ENCODE measurements at places on chromosomes 12 and 14.

DNA sequence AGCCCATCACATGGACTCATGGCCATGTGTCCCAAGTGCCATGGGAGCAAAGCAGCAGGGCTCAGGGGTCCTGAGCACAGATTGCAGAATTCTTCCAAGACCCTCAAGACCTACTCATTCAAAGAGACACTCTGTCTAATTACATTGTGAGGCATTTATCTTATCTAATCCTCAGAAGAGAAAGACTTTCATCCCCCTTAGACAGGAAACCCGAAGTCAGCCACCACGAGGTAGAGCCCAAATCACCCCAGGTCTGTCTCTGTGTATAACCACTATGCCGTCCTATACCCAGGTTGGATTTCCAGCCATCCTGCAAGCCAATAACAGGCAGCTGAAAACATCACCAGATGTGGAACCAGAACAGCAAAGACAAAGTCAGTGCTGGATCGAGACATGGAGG lies 8.9 kb upstream of the BCL11B start:
- no peak for DNase-seq

DNA sequence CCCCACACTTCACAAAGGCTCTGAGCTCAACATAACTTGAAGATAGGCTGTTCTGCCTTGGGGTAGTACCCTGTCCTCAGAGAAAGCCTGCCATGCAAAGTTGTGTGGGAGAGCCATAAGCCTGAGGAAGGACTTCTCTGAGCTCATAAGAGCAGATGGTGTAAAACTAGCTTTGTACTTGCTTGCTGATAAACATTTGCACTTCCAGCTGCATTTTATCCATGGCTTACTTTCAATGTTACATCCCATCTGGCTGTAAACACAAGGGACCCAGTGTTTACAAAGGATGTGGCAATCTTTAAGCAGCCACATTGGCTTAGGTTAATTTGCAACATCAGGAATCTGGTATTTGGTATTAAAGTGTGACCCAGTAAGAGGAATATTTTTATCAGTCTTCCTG lies 258.1 kb downstream of the IPO8 start:
- DNase-seq = peak; percentile 23

DNA sequence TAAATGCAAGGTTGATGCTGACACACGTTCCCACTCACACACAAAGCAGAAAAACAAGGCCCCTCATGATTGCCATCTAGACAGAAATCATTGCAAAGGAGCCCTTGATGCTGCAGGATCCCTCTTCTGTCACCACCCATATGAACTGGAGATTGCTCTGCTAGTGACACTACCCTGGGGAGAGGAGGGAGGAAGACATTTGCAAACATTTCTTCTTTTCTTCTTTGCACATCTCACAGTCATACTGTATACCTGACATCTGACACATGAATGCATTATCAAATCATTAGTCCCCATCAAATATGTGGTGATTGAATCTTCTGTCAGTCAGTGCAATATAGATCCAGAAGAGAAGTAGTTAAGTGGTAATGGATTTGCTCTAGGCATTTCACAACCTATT lies 208.5 kb upstream of the E2F7 start:
- DNase-seq = peak; percentile 18

DNA sequence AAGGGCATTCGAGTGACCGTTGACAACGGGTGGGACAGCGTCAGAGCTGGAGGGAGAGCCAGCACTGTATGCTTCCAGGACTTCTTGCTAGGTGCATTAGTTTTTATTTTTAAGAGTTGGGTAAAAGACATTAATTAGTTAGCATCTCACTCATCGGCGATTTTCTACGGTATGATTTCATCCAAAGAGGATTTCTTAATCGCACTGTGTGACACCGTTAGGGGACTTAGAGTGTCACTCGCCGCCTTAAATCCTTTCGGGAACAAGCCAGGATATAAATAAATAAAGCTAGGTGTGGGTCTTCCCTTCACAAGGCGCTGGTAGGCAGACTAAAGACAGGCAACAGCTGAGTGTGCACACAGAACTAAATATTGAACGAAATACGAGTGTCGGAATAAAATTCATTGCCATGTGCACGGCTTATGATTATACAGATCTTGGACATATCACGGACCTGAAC lies 869 bp upstream of the NOVA1 start:
- no peak for DNase-seq

- no peak for DNase-seq
Observed at GRCh38 chr12:121653999-121654398, 15.5 kb downstream of the MORN3 start.

DNA sequence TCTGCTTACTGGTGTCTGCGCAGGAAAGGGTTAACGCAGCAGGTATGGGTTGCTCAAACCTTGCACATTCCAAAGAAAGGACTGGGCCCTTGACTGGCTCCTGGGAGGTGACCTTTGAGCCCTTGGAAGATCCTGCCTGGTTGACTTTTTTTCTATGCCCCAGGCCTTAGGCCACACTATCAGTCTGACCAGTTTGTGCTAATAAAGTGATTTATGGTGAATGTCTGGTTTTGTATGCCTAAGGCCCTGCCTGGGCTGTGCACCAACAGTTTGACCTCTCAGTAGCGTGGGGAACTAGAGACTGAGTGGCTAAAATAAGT lies 61.4 kb upstream of the SCN8A start:
- no peak for DNase-seq

- no peak for DNase-seq
Observed at GRCh38 chr12:47281667-47282171, 202.0 kb upstream of the AMIGO2 start.

- no peak for DNase-seq
Observed at GRCh38 chr12:43015090-43015737, 425.7 kb upstream of the PRICKLE1 start.

DNA sequence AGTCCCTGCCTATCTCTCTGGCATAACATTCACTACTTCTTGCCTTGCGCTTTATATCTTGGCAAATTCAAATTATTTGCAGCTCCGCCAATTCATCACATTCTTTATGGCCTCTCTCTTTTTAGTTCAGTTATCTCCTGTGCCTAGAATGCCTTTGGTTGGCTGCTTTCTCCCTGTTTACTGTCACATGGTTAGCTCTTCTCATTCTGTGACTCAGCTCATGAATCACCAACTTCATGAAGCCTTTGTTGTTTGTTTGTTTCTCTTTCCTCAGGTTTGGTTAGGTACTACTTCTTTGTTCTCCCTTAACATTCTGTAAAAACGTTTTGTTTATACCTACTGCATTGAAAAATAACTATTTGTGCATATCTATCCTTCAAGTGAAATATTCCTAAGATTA lies 376.5 kb upstream of the GARIN6 start:
- DNase-seq = no peak

GRCh38 chr14:96413526-96413925 lies 21.6 kb downstream of the AK7 start:
- DNase-seq = no peak

DNA sequence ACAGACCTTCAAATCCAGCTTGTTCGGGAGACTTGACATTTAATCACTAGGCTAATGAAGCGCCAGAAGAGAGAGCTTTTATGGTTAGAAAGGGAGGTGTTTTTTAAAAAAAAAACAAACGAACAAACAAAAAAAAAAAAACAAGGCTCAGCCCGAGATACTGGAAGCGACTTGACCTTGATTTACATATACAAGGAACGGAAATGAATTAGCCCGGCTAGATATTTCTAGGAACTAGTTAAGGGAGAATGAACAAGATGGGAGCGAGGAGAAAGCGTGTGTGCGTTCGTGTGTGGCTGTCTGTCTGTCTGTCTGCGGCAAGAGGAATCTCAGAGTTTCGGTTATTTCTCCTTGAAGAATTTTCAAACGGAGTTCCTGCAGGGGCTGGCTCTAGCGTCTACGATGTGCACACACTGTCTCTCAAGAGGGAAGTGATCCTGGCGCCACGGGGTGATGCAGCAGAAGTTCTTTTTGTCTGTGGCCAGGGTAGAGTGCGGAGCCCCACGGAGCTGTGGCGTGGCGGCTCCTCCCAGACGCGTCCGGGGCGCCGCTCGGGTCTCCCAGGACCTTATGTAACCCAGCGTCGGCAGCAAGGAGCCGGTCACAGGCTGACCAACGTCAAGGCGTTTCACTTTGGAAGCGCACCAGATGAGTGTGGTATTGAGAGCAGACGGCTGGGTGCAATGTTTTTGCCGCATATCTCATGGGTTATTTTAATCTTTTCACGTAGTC lies 18.8 kb downstream of the SOCS2 start:
- DNase-seq = peak; percentile 82

DNA sequence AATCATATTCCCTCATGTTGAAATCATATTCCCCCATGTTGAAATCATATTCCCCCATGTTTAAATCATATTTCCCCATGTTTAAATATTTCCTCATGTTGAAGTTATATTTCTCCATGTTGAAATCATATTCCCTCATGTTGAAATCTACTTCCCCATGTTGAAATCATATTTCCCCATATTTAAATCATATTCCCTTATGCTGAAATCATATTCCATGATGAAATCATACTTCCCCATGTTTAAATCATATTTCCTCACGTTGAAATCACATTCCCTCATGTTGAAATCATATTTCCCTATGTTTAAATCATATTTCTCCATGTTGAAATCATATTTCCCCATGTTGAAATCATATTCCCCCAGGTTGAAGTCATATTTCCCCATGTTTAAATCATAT lies 34.6 kb upstream of the ADGRD1 start:
- no peak for DNase-seq

- DNase-seq = no peak
Observed at GRCh38 chr14:24052656-24053547, 1.1 kb downstream of the CARMIL3 start.

DNA sequence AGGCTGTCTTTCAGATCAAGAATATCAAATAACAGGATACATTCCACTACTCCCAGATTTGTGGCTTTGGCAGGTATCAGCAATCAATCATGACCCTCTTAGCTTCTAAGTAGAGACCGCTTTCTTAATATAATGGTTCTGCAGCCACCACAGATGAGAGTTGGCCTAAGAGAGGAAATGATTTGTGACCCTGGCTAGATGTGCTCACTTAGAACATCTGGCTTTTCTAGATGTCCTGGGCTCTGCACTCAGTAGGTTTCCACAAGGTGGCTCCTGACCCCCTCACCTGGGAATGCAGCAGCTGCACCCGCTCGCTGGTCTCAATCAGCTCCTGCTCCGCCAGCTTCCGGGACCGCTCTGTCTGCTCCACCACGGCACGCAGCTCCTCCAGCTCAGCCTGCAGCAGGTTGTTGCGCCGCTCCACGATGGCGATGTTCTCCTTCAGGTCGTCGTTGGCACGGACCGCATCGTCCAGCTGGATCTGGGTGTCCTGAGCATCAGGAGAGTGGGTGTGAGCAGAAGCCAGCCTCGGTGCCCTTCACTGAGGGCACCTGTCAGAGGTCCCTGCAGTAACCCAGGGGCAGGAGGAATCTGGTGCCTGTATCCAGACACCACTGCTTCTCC lies 8.9 kb downstream of the CMTM5 start:
- no peak for DNase-seq

- DNase-seq = no peak
Observed at GRCh38 chr14:85461432-85462133, 68.4 kb upstream of the FLRT2 start.

GRCh38 chr14:96121660-96122395 lies 82.7 kb downstream of the C14orf132 start:
- no peak for DNase-seq

DNA sequence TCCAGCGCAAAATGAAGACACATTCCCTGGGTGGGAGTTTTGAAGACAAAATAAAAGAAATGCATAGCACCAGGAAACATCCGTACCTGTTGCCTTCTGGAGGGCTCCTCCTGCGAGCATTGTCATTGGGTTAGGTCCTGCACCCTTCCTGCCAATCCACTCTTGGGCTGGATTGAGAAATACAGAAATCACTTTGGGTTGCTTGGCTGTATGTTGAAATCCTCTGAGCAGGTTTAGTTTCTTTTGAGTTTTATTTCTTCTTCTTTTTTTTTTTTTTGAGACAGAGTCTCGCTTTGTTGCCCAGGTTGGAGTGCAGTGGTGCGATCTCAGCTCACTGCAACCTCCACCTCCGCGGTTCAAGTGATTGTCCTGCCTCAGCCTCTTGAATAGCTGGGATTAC lies 67.6 kb downstream of the ARF6 start:
- no peak for DNase-seq

GRCh38 chr14:68632054-68632895 lies 160.6 kb downstream of the ZFP36L1 start:
- DNase-seq = no peak

DNA sequence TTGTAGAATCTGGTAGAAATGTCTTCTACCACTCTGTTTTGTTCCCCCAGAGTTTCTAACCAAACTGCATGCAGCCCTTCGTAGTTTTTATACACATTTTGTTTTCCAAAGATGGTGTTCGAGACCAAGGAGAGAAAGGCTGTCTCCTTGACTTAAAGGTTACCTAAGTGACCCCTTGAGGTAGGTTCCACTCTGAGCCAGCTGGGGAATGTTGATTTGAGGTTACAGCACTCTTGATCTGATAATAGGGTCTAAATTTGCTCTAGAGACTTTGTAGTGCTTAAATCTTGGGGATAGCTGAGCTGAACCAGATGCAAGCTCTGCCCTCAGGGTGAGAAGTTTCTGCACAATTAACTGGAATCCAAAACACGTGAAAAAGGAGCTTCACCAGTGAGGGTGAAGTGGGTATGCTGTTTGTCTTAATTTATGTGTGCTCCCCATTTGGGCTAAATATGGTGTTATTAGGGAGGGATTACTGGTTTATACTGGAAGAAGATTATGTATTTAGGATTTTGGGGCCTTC lies 3.1 kb downstream of the TMBIM6 start:
- no peak for DNase-seq

DNA sequence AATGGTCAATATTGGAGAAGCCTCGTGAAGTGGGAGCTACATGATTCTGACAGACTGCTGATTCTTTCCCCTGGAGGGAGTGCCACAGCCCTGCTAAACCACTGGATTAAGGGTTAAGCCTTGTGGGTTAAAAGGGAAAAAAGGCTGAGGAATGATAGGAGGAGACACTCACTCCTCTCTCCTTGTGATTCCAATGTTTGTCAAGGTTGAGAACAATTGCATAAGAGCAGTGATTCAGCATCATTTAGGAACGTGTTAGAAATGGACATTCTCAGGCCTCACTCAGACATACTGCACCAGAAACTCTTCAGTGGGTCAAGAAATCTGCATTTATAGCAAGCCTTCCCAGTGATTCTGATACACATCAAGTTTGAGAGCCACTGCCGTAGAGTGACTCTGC lies 87.8 kb upstream of the GZMB start:
- no peak for DNase-seq

Measured in eye (tissue), 1 donor.